ENCODE measurements at places on chromosomes 13 and 19. TPM values are rescaled to one million over a fixed set of nuclear protein-coding genes. Genes with fewer than 3 reads are reported as not detected.

Gene EPSTI1
- 2.6 TPM for total RNA-seq

Gene CAPN12
- total RNA-seq = not detected

Gene PLIN3
- 173 TPM for total RNA-seq

Gene TEX29
- not detected for total RNA-seq

Gene SPTBN4
- total RNA-seq = 0.14 TPM

Gene NLRP11
- total RNA-seq = not detected

Gene LRG1
- under 0.01 TPM for total RNA-seq

Gene CHST8
- total RNA-seq = not detected

Gene POSTN
- total RNA-seq = 13.6 TPM

Gene SOX21
- total RNA-seq = not detected

Data from placental pericyte (primary cell).